Panc1 (cell line): ENCODE measurements at places on chromosomes 12 and 14. TPM values are rescaled to one million over a fixed set of nuclear protein-coding genes. Genes with fewer than 3 reads are reported as not detected.

DNA sequence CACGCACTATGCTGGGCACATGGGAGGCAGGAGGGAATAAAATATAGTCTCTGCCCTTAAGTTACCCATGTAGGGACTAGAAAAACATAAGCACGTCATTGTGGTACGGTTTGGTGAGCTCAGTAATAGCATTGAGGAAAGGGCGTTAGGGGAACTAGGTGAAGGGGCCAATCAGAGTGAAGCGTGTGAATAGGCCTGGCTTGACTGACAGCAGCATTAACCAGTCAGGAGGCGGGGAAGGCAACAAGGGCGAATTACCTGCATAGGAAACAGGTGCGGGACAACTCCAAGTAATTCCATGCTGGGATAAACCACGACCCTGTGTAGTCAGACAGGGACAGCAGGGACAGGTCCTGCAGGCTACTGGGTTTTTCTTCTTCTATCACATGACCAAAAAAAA is 107.7 kb downstream of the UNC79 start:
- no peak for DNase-seq
- H3K4me3 ChIP-seq: no peak overlapping the region
- H3K4me1 ChIP-seq: no peaks in the 10 kb centered on the region

GRCh38 chr12:17588968-17589367 is 501.0 kb downstream of the RERGL start:
- no peak overlapping the region for H3K27ac ChIP-seq
- H3K27me3 ChIP-seq: no peaks in the 10 kb centered on the region
- H3K36me3 ChIP-seq: no peaks in the 10 kb centered on the region
- peak; percentile 15 for DNase-seq
- no peaks in the 10 kb centered on the region for H3K4me1 ChIP-seq

- no peaks in the 10 kb centered on the region for H3K36me3 ChIP-seq
- no peaks in the 10 kb centered on the region for H3K4me1 ChIP-seq
- DNase-seq: no peak
- no peaks in the 10 kb centered on the region for H3K27me3 ChIP-seq
- no peak overlapping the region for H3K27ac ChIP-seq
- H3K4me3 ChIP-seq: no peak overlapping the region
These were observed 351.4 kb upstream of the ATP2B1 start for GRCh38 chr12:90060031-90060430.

Gene KRT74
- not detected for total RNA-seq

- no peak overlapping the region for H3K27ac ChIP-seq
- DNase-seq: no peak
- no peak overlapping the region for H3K4me3 ChIP-seq
- H3K27me3 ChIP-seq: no peaks in the 10 kb centered on the region
These were observed 189.5 kb upstream of the FRMD6 start for GRCh38 chr14:51462182-51462581.

Gene ZDHHC22
- 0.46 TPM for total RNA-seq

DNA sequence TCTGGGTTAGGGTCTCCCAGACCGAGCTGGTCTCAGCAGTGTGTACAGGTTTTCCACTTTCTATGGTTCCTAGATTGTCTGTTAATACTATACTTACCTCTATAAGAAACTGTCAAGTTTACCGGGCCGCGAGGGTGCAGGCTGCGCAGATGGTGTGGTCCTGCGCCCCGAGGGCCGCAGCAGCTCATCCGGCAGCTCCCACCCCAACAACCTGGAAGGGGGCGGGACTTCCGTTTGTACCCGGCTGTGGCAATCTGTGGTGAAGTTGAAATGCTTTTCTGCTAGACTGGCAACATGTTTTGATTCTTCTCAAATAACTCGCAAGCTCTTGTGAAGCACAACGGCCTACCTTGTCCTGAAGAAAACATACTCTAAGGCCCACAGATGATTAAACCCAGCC is at the start of gene CLEC9A:
Gene CLEC9A (plus strand): TSS at position 237 of the 400 bp plus-strand sequence. CDS start 22,006 bp downstream, outside the sequence.
- no peak for DNase-seq
- no peak within 1 kb of the TSS for H3K4me3 ChIP-seq
- no peak within 1 kb of the TSS for H3K27ac ChIP-seq
- no peaks in the 10 kb centered on the region for H3K27me3 ChIP-seq
- H3K36me3 ChIP-seq: no peaks in the 10 kb centered on the region

GRCh38 chr14:97273540-97273939 is 476.4 kb downstream of the VRK1 start:
- H3K27me3 ChIP-seq: no peaks in the 10 kb centered on the region; the same call in 1 of the 2 replicates
- no peak for DNase-seq
- no peaks in the 10 kb centered on the region for H3K36me3 ChIP-seq
- no peaks in the 10 kb centered on the region for H3K4me1 ChIP-seq
- no peak overlapping the region for H3K4me3 ChIP-seq

GRCh38 chr12:3896801-3897351 is 23.7 kb upstream of the PARP11 start:
- peaks cover 4% of the 10 kb centered on the region; the same call in 1 of the 2 replicates for H3K27me3 ChIP-seq
- H3K27ac ChIP-seq: no peak overlapping the region
- DNase-seq: no peak
- H3K36me3 ChIP-seq: no peaks in the 10 kb centered on the region

Gene GARIN6
- total RNA-seq: not detected

Gene VASH1
- total RNA-seq: 5.2 TPM

Gene CRIP2
- total RNA-seq: 280 TPM

GRCh38 chr14:38544776-38545175 is 288.9 kb upstream of the CLEC14A start:
- no peaks in the 10 kb centered on the region for H3K4me1 ChIP-seq
- no peaks in the 10 kb centered on the region for H3K36me3 ChIP-seq
- no peak overlapping the region for H3K27ac ChIP-seq
- no peak for DNase-seq
- no peaks in the 10 kb centered on the region for H3K27me3 ChIP-seq

DNA sequence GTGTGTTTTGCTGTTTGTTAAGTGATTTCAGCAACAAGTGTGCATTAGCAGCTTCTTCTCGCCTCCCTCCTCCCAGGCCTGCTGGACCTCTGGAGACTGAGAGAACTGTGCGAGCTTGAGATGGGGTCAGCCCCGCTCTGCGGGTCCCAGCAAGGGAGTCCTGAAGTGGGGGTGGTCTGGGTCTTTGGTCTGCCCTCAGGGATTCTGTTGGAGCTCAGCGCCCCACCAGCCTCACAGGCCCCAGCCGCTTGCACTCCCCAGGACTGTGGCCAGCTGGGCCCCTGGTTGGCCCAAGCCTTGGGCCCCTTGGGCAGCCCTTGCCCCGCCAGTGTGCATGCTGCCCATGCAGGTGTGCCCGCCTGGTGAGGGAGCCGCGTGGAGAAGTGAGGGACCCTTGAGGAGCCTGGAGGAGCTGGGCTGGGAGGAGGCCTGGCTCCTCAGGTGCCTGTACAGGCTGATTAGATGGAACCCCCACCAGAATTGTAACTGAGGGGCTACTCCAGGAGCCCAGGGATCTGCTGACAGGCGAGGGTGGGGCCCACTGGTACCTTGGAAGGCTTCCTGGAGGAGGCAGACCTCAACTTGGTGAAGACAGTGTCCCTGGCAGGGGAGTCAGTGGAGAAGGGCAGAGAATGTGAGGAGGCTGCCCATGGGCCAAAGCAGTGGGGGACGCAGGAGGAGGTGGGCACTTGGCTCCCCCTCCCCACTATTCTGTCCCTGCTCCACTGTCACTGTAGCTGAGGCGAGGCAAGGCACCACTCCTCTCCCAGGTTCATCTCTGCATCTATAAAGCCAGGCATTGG is 56.7 kb downstream of the BEGAIN start:
- H3K4me3 ChIP-seq: no peak overlapping the region
- H3K36me3 ChIP-seq: no peaks in the 10 kb centered on the region
- no peak for DNase-seq
- H3K4me1 ChIP-seq: peaks cover 26% of the 10 kb centered on the region
- no peaks in the 10 kb centered on the region for H3K27me3 ChIP-seq
- no peak overlapping the region for H3K27ac ChIP-seq

Gene STYX
- total RNA-seq: 20.6 TPM

- H3K27me3 ChIP-seq: no peaks in the 10 kb centered on the region; the same call in 1 of the 2 replicates
- no peaks in the 10 kb centered on the region for H3K4me1 ChIP-seq
- no peak for DNase-seq
- no peak overlapping the region for H3K27ac ChIP-seq
- no peak overlapping the region for H3K4me3 ChIP-seq
These were observed 128.6 kb upstream of the PARP11 start for GRCh38 chr12:4001841-4002240.

DNA sequence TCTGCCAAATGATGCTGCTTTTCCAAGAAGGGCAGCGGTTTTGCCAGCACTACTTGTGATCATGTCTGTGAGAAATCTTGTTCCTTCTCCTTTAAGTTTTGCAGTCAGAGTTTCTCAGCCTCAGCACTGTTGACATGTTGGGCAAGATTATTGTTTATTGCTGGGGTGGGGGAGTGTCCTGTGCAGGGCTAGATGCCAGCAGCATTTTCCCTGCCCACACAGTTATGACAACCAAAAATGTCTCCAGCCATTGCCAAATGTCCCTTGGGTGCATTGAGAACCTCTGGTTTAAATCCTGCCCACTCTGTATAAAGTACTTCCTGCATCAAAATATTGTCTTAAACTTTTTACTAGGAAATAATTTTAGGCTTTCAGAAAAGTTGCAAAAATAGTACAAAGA is 20.0 kb downstream of the TMEM132C start:
- no peaks in the 10 kb centered on the region; the same call in 1 of the 2 replicates for H3K27me3 ChIP-seq
- no peaks in the 10 kb centered on the region for H3K4me1 ChIP-seq
- no peak for DNase-seq
- H3K27ac ChIP-seq: no peak overlapping the region
- H3K36me3 ChIP-seq: no peaks in the 10 kb centered on the region
- no peak overlapping the region for H3K4me3 ChIP-seq

Gene NPFF
- total RNA-seq: not detected

- no peak overlapping the region for H3K27ac ChIP-seq
- no peaks in the 10 kb centered on the region for H3K36me3 ChIP-seq
- no peaks in the 10 kb centered on the region for H3K4me1 ChIP-seq
- no peak for DNase-seq
- no peak overlapping the region for H3K4me3 ChIP-seq
These were observed 29.8 kb upstream of the STRAP start for GRCh38 chr12:15852383-15852782.

- peaks cover 6% of the 10 kb centered on the region for H3K4me1 ChIP-seq
- no peak overlapping the region for H3K4me3 ChIP-seq
- no peaks in the 10 kb centered on the region for H3K36me3 ChIP-seq
- H3K27ac ChIP-seq: no peak overlapping the region
These were observed 24.4 kb downstream of the SYNE3 start for GRCh38 chr14:95491936-95492608.

Gene NDRG2
- total RNA-seq: 1.6 TPM

Gene ZFHX2
- total RNA-seq: 2.4 TPM

GRCh38 chr14:99296517-99296916 is 24.5 kb upstream of the BCL11B start:
- no peaks in the 10 kb centered on the region for H3K4me1 ChIP-seq
- no peak for DNase-seq
- peaks cover 2% of the 10 kb centered on the region for H3K27me3 ChIP-seq

Gene CLEC2A
- total RNA-seq: not detected

GRCh38 chr12:53659011-53659551 is 16.8 kb downstream of the ATP5MC2 start:
- H3K27ac ChIP-seq: peak overlapping the region; percentile 99
- DNase-seq: peak; percentile 38
- no peaks in the 10 kb centered on the region for H3K27me3 ChIP-seq
- H3K4me3 ChIP-seq: no peak overlapping the region
- peaks cover 33% of the 10 kb centered on the region for H3K4me1 ChIP-seq

Gene FOXA1
- total RNA-seq: 8.7 TPM

Gene TEX22
- total RNA-seq: 2.9 TPM

Gene SMCO2
- 0.36 TPM for total RNA-seq
